Lung (tissue), 17 donors: ENCODE measurements at places on chromosomes 7 and 10. TPM values are rescaled to one million over a fixed set of nuclear protein-coding genes. Genes with fewer than 3 reads are reported as not detected.

The CDH23 gene
- total RNA-seq, result 6.8 TPM

The GHRHR gene
- 0.77 TPM for total RNA-seq

The PLXNA4 gene
- total RNA-seq, result 3.4 TPM

The SFRP5 gene
- 12.8 TPM for total RNA-seq

The PMS2 gene
- total RNA-seq, result 10.8 TPM

The IMPDH1 gene
- total RNA-seq, result 86.6 TPM

The ZCCHC24 gene
- total RNA-seq, result 12.2 TPM

The CPVL gene
- total RNA-seq, result 18.1 TPM

The TSPAN33 gene
- 7.3 TPM for total RNA-seq

The CALCR gene
- 0.12 TPM for total RNA-seq

The MNX1 gene
- 1.4 TPM for total RNA-seq

The CRPPA gene
- 3.6 TPM for total RNA-seq

The HABP2 gene
- total RNA-seq, result 1.3 TPM
